NCI-H187 (cell line): ENCODE measurements at places on chromosomes 6 and 20.

- DNase-seq = no peak
Measured at GRCh38 chr20:34968042-34968775, 12.5 kb downstream of the MYH7B start.

GRCh38 chr20:55649254-55649653 is 356.1 kb downstream of the CBLN4 start:
- DNase-seq = no peak

- DNase-seq = no peak
Measured at GRCh38 chr20:41507436-41507835, 110.7 kb downstream of the CHD6 start.

- no peak for DNase-seq
Measured at GRCh38 chr6:109824105-109824504, 133.0 kb downstream of the FIG4 start.

- DNase-seq = peak; percentile 78
Measured at GRCh38 chr6:159252955-159253508, 83.8 kb downstream of the FNDC1 start.

DNA sequence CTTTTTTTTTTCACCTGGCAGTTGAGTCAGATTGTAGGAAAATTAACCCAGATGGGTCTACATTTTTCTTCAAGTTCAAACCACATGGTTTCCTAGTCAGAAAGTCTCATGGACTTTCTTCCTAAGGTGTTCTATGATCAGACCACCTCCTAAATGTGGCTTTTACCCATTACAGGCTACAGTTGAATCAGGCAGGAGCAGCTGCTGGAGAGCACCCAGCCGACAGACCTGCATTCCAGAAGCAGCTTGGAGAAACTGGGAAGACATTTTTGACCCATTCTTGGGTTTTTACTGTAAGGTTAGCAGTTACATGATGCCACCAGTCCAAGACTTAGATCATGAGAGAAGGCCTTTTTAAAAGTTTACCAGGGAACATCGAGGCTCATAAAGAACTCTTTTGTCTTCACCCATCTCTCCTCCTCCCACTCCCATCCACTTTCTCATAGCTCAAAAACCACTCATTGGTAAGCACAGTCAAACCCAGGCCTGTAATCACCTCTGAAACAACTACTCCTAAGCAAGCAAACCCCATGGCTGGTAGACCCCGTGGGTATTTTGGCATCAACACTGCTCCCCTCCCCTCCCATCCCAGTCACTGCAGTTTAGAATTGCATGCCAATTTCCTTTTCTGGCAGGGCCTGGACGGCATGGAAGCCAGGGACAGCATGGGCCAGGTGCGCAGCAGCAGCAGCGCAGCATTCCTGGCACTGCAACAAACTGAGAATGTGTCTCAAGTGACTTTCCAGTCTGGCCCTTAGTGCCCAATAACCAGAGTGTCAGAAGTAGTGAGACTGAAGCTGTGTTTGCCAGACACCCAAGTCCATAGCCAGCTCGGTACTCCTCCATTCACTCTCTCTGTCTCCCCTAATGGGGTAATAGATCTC is 113.7 kb downstream of the CLIC5 start:
- DNase-seq = no peak

GRCh38 chr6:170281331-170282292 is 9.3 kb downstream of the DLL1 start:
- DNase-seq = no peak
